ENCODE measurements at places on chromosomes 4 and X.

DNA sequence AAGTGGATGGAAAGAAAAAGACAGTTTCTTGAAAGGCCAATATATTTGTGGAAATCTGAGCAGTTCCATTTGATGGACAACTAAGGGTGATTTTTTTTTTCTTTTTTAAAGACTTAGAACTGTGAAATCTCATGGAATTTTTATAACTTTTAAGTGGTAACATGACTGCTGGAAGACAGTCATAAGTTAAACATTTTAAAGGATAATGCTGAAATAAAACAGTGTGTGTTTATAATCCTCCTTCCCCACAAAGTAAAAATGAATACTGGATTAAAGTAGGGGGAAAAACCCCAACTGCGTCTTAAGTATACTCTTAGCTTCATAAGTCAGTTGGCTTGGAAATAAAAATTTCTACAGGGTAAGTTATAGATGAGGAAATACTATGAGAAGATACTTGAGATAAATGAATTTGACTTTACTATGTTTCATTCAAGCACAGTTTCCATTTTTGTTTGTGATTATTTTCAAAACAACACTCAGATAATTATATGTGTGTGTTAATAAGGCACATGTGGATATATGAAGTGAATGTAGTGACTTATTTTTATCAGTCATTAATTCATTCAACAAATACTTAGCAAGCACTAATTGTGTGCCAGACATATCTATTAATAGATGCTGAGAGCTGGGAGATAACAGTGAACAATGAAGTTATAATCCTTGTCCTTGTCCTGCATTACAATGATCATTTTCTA is 129.2 kb upstream of the ETNPPL start:
- no peak for DNase-seq

DNA sequence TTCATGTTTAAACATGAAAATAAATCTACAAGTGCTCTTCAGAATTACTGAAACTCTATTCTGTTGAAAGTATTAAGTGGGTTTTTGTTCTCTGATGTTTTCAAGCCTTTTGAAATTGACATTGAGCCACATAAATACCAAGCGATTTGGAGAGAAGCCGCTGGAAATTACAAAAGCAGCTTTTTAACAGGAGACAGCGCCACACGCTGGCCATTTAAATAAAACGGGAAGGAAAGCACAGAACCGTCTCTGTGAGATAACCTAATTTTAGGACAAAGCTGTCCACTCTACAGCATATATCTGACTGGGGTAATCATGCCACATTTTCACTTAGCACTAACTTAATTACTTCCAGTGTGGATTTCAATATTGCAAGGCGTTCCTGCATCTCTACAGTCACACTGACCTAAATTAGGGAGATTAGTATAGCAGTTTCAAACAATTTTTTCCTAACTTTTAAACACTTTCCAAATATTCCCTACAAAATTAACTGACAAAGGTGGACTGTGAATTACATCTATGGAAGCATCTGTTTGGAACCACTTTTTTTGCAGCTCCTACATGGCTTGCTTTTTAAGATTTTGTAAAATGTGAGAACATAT is 6.8 kb upstream of the ANOS1 start:
- DNase-seq: peak; percentile 27

GRCh38 chr4:110610940-110611831 is 11.7 kb downstream of the PITX2 start:
- no peak for DNase-seq

- no peak for DNase-seq
Observed at GRCh38 chr4:94621491-94622080, 136.2 kb upstream of the BMPR1B start.

GRCh38 chr4:147778942-147779341 is 47.1 kb downstream of the ARHGAP10 start:
- no peak for DNase-seq

GRCh38 chr4:98046665-98047064 is 96.6 kb downstream of the STPG2 start:
- DNase-seq: no peak

DNA sequence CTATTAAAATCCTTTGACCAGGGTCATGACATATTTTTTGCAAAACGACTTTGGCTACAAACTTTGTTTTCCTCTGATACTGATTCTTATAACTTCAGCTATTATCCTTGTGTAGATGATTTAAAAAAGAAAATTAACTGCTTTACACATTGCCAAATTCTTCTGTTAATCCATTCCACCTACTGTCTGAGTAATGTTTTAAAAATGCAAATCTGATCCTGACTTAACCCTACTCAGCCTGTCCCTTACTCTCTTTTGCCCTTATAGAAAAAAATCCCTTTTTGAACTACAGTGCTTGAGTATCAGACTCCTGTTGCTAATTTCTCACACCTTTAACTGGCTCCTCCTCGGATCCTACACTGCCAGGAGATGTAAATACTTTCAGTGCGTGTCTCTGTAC is 723.1 kb downstream of the ADGRL3 start:
- DNase-seq: no peak

DNA sequence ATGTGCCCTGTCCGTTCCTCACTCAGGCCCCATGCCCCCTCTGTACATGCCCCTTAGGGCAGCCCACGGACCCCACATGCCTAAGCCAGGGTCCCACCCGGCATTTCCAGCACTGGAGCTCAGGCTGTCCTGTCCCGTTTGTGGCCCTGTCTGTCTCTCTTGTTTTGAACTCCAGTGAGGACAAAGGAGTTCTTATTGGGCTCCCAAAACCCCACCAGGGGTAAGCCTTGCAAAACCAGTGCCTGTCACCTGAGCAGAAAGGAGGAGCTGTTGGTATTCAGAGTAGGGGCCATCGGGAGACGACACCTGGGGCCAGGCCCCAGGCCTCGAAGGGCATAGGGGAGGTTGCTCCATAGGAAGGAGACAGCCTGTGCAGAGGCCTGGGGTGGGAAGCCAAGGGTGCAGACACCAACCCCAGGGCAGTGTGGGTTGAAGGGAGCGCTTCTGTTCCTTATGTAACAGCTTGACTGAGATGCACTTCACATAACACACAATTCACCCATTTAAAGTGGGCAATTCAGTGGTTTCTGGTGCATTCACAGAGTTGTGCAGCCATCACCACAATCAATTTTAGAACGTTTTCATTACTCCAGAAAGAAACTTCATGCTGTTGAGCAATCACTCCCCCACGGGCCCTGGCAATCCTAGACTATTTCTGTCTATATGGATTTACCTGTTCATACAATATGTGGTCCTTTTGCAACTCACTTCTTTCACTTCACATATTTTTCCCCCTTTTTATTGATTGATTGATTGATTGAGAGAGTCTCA is 31.7 kb downstream of the MAN2B2 start:
- no peak for DNase-seq

- DNase-seq: no peak
Observed at GRCh38 chr4:153877898-153878297, 89.0 kb upstream of the SFRP2 start.

- DNase-seq: no peak
Observed at GRCh38 chrX:100376576-100376975, 33.5 kb downstream of the PCDH19 start.

- no peak for DNase-seq
Observed at GRCh38 chr4:98284640-98285046, 23.5 kb downstream of the RAP1GDS1 start.

- DNase-seq: no peak
Observed at GRCh38 chr4:184188443-184189400, 29.0 kb downstream of the ENPP6 start.

DNA sequence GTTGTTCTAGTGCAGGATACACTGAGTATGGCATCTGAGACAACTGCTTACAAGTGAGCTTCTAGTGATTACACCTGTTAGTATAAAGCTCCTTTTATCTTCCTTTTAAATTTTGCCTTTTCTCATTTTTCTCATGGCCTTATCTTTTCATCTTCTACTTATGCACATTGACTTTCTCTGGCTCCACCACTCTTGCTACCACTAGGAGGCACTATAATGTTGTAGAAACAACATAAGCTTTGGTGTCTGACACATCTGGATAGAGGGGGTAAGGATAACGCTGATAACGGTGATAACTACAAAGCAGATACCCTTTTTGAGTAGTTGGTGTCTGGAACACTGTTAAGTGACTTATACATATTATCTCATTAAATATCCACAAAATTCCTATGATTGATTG is 187.4 kb upstream of the TEX13C start:
- DNase-seq: no peak

- DNase-seq: no peak
Observed at GRCh38 chr4:136812100-136812880, 720.0 kb downstream of the PCDH18 start.

DNA sequence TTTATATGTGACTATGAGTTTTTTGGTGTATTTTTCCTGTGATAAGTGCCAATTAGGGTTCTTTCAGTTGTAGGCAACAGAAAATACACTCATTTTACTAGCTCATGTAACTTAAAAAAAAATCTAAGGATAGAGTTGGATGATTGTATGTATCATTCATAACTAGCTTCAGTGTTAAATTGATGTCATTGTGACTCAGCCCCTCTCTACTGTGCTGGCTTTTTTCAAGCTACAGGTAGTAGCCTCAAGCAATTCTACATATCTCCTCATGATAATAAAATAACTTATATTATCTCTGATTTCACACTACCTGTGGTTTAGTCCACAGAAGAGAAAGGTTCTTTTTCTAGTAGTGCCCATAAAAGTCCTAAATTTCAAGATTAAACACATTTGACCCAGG is 11.9 kb downstream of the WDR17 start:
- no peak for DNase-seq

- no peak for DNase-seq
Observed at GRCh38 chrX:80747832-80748231, 61.8 kb downstream of the BRWD3 start.

- DNase-seq: no peak
Observed at GRCh38 chr4:78150543-78150864, 93.4 kb downstream of the FRAS1 start.

DNA sequence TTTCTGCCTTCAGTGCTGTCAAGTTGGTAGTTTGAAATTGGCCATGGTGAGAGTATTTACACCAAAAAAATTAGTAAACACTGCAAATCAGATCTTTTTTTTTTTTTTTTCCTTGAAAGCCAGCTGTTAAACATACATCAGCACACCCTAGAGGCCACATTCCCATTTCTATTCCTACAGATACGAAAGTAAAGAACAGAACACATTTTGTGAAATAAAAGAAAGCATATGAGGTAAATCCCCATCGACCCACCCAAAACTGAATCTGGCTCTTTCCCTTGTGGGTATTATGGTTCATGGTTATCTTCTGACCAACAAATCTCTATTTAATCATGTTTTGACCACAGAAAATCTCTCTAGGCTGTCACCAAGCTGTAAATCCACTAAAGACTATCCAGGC is 41.8 kb upstream of the AP1AR start:
- DNase-seq: no peak

DNA sequence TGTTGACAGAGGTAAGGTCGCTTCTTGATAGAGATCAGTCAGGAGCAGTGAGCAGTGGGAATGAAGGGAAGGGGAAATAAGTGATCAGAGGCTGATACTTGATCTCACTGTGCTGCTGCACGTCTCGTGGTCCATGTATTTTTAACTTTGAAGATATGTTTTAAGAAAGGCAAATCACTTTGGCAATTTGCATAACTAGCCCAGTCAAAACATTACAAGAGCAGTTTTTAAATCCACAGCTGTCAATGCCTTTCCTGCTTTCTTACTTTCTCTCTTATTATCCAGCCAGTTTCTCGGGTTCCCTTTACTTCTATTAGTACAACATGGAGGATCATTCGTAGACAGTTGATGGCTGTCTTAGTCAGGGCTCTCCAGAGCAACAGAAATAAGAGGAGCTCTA is 472.8 kb downstream of the TMA16 start:
- no peak for DNase-seq

GRCh38 chr4:87543835-87544461 is 14.8 kb upstream of the SPARCL1 start:
- peak; percentile 35 for DNase-seq

DNA sequence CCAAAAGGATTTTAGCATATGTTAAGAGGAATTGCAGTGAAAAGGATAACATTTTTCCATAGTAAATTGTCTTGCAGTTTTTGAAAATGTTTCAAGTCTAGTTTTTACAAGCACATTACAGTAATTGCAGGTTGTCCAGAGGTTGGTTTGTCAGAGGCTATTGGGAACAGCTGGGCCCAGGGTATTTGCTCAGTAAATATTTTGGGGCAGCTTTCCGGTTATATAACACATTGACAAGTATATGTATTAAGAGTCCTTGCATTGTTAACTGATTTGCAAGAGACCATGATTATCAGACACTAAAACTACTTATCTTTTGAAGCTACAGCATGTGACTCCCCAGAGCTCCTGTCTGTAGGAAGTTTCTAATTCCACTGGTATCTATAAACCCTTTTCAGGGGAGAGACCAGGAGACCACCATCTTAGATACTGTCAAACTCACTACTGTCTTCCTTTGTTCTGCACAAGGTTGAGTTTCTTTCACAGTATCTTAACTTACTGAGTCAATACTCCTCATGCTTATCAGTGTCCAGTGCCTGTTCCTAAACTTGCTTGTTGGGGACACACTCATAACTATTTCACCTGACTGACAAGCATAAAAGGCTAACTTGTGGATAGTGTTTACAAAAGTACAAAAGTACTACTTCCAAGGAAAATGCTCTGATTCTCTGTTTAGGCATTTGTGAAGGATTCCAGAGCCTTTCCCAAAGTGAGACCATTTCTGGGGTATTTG is 18.9 kb upstream of the RGN start:
- no peak for DNase-seq

DNA sequence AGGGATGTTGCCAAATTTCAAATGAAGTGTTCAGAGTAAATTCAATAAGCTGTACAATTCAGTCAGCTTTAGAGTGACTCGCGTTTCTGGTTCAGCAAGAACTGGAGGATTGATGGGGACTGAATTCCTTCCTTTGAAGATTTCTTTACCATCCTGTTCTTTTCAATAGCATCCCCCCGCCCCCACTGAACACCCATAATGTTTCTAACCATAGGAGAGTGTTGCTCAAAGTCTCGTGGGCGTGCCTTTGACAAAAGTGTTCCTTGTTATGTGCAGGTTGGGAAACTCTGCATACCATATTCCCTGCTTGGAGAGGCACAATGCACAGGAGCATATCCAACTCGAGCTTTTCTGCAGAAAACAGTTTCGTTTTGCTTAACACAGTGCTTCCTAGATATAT is 323.5 kb upstream of the CASK start:
- DNase-seq: no peak

DNA sequence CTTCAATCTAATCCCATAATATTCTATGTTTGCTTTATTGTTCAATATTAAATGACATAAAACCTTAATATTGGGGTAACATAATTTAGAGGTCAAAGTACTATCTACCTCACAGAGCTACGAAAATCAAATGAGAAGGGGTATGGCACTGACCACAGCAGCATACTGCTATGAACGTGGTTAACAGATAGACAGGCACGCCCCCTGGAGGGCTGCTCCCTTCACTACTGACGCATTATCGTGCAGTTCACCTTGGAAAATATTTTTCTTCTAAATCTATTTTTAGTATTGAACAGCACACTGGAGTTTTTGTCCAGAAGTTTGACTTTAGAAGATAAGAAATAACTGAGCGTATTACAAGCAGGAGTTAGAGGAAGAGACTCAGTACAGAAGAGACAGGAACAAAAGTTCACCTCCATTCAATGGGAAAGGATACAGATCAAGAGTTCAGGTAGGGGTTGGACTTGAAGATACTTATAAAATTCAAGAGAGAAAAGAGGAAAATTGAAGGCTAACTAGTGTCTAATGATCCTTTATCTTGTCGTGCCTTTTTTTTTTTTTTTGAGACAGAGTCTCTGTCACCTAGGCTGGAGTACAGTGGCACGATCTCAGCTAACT is 22.7 kb downstream of the MAP9 start:
- DNase-seq: peak; percentile 85

Data from tibial artery (tissue), 4 donors.